ENCODE measurements at places on chromosomes 3 and 15. TPM values are rescaled to one million over a fixed set of nuclear protein-coding genes. Genes with fewer than 3 reads are reported as not detected.
A peak's percentile ranks its signal among the peaks of the same experiment; 100 is the strongest.

AGTR1 gene
- not detected for total RNA-seq

PRR20G gene
- not detected for total RNA-seq

MUSTN1 gene
- not detected for total RNA-seq

GRCh38 chr15:74995779-74996765 is 709 bp downstream of the SCAMP5 start:
- peaks cover 9% of the 10 kb centered on the region for H3K27me3 ChIP-seq
- H3K4me3 ChIP-seq, result peak overlapping the region; percentile 43
- no peak overlapping the region for H3K27ac ChIP-seq
- no peak for DNase-seq
- no peaks in the 10 kb centered on the region for H3K36me3 ChIP-seq

GRCh38 chr3:2623436-2623835 is 486.7 kb downstream of the IL5RA start:
- no peaks in the 10 kb centered on the region for H3K36me3 ChIP-seq
- no peaks in the 10 kb centered on the region for H3K27me3 ChIP-seq
- no peak for DNase-seq
- no peak overlapping the region for H3K27ac ChIP-seq
